ENCODE measurements at places on chromosomes 3 and 15.

DNA sequence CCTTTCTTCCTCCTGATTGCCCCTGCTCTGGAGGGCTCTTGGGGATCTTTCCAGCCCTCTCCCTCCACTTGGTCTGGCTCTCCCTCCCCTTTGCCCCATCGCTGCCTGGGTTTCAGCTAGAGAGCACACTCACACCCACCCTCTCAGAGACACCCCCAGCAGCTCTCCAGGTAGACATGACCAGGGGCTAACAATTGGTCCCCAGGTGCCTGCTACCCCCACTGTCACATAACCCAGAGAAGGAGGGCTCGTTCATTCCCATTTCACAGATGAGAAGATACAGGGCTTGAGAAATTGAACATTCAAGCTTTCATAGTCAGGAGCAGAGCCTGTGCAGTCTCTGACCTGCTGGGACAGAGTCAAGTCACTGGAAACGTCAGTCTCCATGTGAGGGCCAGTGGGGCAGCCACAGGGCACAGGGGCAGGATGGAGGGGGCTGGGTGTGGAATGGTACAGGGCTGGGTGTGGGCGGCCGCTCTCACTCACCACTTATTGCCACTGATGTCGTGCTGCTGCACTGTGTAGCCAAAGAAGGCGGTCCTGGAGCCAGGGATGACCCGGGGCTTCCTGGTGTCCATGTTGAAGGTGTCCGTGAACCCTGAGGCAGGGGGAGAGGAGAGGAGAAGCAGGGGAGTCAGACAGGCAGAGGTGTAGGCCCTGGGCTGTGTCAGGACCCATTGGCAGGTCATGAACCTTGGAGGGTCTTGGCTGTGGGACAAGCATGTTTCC is 29.4 kb downstream of the ITGA11 start:
- H3K36me3 ChIP-seq: no peaks in the 10 kb centered on the region
- DNase-seq: no peak
- no peak overlapping the region for H3K27ac ChIP-seq
- H3K27me3 ChIP-seq: peaks cover 2% of the 10 kb centered on the region
- no peak overlapping the region for H3K4me3 ChIP-seq

GRCh38 chr15:95609096-95609495 is 721.4 kb upstream of the NR2F2 start:
- H3K27ac ChIP-seq: peak overlapping the region; percentile 13
- H3K27me3 ChIP-seq: no peaks in the 10 kb centered on the region
- H3K4me1 ChIP-seq: peaks cover 23% of the 10 kb centered on the region
- peak; percentile 47 for DNase-seq
- no peaks in the 10 kb centered on the region for H3K36me3 ChIP-seq
- H3K4me3 ChIP-seq: no peak overlapping the region

DNA sequence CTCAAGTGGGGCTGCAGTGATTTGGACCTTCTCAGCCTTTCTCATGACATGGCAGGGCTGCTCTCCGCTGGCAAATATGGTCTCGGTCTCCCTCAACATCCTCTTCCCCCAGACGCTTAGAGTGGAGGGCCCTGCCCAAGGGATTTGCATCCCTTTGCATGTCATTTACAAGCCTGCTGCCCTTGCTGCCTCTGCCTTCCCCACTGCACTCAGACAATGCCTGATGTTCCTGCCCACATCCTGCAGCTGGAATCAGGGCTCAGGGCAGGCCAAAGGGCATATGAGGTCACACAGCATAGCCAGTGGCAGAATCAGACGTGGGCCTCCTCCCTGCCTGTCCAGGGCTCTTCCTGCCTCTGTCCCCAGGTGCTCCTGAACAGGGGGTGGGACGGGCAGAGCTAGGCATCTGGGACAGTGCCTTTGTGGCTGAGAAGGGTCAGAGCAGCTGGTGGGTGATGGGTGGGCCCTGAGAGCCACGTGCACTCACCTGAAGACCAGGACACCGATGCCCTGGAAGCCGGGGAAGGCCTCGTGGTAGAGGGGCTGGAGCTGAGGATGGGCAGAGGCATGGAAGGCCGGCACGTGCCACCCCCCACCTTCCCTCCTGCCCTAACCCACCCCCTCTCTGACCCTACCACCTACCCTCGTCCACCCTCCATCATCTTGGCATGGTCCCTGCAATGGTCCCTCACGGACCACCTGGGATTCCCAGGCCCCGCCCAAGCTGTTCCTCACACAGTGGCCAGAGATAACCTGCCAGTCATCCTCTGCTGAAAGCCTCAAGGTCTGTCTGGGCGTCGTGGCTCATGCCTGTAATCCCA is 27.4 kb upstream of the GOLGA6C start:
- no peak overlapping the region for H3K27ac ChIP-seq
- no peak for DNase-seq
- no peaks in the 10 kb centered on the region for H3K4me1 ChIP-seq
- no peaks in the 10 kb centered on the region for H3K27me3 ChIP-seq
- no peak overlapping the region for H3K4me3 ChIP-seq
- no peaks in the 10 kb centered on the region for H3K36me3 ChIP-seq

DNA sequence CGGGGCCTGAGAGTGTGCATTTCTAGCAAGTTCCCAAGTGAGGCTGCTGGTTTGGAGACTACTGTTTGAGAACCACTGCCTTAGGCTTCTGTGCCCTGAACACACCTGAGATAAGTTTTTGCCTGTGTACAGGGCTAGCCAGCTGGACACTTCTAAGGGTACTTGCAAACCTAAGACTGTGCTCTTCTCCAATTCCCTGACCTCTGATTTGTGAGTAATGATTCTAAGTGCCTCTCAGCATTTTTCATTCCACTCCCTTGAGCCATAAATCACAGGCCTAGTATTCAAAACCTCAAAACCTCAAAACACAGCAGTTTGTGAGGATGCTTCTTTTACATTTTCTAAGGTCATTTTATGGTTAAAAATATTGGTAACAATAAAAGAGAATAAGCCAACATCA is 148.4 kb downstream of the CHST2 start:
- no peak overlapping the region for H3K27ac ChIP-seq
- H3K27me3 ChIP-seq: no peaks in the 10 kb centered on the region
- no peaks in the 10 kb centered on the region for H3K36me3 ChIP-seq
- no peak overlapping the region for H3K4me3 ChIP-seq

DNA sequence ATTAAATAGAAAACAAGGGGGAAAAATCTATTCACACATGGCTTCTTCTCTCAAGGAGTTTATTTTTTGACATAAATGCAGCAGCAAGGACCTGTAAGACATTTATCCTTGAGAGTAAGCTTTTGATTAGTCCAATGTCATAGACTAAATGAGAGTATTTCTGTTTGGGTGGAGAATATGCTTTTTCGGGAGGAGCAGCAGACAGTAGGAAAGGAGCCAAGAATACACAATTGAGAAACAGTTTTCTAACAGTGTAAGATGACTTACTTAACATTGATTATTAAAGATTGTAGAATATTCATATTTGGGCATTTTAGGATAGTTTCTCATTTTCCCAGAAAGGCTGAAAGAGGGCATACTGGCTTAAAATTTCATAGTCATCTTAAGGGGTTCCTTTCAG is 65.9 kb upstream of the PAQR5 start:
- no peak for DNase-seq
- no peaks in the 10 kb centered on the region for H3K27me3 ChIP-seq
- no peaks in the 10 kb centered on the region for H3K36me3 ChIP-seq
- H3K4me1 ChIP-seq: no peaks in the 10 kb centered on the region

GRCh38 chr3:188829130-188829529 is 342.6 kb upstream of the TPRG1 start:
- H3K4me3 ChIP-seq: no peak overlapping the region
- H3K4me1 ChIP-seq: no peaks in the 10 kb centered on the region
- no peaks in the 10 kb centered on the region for H3K36me3 ChIP-seq
- DNase-seq: no peak

GRCh38 chr3:116951610-116952009 is 242.0 kb downstream of the TUSC7 start:
- no peak overlapping the region for H3K4me3 ChIP-seq
- no peak overlapping the region for H3K27ac ChIP-seq
- no peaks in the 10 kb centered on the region for H3K36me3 ChIP-seq
- no peaks in the 10 kb centered on the region for H3K4me1 ChIP-seq

Measured in endothelial cell of umbilical vein (primary cell).